ENCODE measurements at places on chromosomes 12 and 14.

DNA sequence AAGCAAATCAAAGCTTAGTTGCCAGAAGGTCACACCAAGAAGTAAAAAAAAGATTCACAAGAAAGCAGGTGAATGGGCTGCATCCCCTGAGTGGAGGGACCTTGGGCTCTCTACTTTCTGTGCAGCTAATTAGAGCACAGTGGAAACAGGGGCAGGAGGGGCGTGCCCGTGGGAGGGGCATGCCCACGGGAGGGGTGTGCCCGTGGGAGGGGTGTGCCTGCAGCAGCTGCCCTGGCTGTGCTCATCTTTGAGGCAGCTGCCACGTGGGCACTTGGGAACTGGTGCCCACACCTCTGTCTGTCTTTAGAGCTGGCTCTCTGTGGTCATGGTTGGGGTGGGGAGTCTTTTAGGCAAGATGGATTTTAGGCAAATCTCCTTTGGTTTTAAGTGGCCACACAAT is 60.0 kb downstream of the EML1 start:
- DNase-seq: no peak

DNA sequence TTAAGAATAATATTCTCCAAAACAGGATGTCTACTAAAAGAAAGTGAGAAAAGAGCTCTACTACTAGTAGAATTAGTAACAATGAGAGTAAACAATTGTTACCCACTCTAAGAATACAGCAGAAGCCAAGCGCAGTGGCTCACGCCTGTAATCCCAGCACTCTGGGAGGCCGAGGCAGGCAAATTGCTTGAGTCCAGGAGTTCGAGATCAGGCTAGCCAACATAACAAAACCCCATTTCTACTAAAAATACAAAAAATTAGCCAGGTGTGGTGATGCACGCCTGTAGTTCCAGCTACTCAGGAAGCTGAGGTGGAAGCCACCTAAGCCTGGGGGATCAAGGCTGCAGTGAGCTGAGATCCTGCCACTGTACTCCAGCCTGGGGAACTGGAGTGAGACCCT is 4.7 kb downstream of the DNAJC14 start:
- DNase-seq: no peak

DNA sequence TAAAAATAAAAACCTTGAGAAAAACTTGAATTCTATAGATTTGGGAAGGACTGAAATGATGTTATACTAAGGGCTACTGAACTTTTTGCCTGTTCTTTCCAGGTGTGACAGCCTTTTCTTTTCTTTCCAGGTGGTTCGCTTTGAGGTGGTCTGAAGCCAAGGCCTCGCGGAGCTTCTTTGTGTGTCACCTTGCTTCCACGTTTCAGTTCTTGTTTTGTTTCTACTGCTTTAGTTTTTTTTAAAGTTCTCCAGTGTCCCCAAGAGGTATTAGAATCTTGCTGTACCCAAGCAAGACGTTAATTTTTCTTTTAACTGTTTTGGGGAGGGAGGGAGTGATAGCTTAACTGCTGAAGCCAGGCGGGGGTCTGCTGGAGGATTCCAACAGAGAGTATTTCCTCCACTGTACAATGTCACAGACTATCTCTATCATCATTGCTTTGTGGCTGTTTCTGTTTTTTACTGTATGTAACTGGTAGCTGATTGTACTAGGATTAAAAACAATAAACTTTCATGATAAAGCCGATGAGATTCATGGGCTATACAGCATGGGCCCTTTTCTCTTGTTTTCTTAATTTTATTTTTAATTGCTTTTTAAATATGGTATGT is 40.2 kb downstream of the PROX2 start:
- DNase-seq: no peak

GRCh38 chr12:59452746-59453145 is 143.1 kb upstream of the SLC16A7 start:
- no peak for DNase-seq

DNA sequence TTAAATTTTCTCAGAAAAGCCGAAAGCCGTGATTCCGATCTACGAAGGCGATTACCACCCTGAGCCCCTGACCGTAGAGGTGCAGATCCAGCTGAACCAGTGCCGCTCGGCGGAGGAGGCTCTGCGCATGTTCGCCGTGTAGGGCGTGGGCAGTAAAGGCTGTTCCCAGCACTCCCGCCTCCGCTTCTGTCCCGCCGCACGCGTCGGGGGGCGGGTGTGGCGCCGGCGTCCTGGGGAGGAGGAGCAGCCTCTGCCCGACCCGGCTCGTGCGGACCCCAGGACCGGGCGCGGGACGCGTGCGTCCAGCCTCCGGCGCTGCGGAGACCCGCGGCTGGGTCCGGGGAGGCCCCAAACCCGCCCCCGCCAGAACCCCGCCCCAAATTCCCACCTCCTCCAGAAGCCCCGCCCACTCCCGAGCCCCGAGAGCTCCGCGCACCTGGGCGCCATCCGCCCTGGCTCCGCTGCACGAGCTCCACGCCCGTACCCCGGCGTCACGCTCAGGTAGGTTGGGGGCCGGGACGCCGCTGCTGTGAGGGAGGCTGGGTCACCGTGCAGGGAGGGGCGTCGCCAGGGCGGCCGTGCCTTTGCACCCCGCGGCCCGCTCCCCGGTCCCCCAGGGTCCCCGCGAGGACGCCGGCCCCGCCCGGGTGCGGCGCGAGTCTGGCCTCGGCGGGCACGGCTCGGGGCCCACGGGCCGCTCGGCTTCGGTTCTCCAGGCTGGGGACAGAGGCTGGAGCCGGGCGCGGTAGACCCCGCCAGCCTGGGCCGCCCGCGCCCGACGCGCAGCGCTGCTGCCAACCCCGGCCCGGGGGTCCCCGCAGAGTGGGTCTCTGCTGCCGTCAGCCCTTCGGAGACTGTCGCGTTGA is at the start of gene B3GNT4:
Gene B3GNT4, plus strand, starts transcription at position 409 of the 866 bp plus-strand sequence. CDS start 910 bp downstream, outside the sequence.
- peak; percentile 49 for DNase-seq

- DNase-seq: no peak
These were observed 31.3 kb downstream of the DERA start for GRCh38 chr12:15942475-15942874.

DNA sequence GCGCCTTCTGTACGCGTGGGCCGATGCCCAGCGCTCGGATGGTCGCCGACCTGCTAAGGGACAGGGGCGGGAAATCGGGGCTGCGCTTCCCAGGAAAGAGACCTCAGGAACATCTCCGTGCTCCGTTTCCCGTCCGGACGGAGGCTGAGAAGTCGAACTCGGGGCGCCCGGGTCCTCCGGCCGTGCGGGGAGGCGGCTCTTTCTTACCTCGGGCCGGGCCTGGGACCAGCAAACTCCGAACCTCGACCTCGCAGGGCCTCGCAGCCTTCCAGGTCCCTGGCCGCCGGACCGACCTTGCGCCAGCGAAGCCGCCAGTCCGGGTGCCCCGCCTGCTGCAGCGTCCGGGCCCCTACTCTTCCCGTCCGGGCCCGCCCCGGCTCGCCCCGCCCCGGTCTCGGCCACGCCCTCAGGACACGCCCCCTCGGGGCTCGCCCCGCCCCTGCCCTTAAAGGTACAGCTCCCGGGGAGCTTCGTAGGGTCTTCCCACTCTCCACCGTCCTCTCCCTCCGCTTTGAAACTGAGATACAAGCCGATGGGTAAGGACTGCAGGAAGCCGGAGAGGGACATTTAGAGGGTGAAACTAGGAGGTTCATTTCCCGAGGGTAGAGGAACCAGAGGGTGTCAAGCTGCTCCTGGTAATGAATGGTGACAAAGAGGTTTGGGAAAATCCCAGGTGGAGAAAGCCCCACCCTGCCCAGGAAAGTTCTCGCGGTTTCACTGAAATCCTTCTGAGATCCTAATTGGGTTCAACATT is at the start of gene SLC8B1:
Gene SLC8B1, minus strand, starts transcription at position 324 of the 754 bp plus-strand sequence. CDS start 2,231 bp downstream, outside the sequence.
- peak; percentile 25 for DNase-seq

- no peak for DNase-seq
These were observed 32.8 kb downstream of the SIX1 start for GRCh38 chr14:60616461-60616959.

- DNase-seq: no peak
These were observed 38.1 kb upstream of the LMNTD1 start for GRCh38 chr12:25591144-25591543.

GRCh38 chr14:91277546-91278382 is 33.3 kb upstream of the GPR68 start:
- no peak for DNase-seq

DNA sequence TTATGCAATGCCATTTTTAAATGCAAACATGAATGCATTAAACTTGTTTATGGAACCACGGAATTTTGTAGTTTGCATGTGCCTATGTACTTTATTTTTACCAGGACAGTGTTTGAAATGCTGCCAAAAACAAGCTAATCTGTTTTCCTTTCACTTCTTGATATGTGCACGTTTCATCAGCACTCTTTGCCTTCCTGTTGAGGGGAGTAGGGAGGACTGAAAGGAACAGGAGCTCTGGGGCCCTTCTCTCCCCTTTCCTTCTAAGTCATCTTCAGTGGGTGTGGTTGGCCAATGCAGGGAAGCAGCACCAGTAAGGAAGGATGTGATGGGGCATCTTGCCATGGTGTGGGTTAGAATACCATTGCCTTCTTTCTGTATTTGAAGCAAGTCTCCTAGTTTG is 12.1 kb upstream of the PPP4R4 start:
- DNase-seq: no peak

DNA sequence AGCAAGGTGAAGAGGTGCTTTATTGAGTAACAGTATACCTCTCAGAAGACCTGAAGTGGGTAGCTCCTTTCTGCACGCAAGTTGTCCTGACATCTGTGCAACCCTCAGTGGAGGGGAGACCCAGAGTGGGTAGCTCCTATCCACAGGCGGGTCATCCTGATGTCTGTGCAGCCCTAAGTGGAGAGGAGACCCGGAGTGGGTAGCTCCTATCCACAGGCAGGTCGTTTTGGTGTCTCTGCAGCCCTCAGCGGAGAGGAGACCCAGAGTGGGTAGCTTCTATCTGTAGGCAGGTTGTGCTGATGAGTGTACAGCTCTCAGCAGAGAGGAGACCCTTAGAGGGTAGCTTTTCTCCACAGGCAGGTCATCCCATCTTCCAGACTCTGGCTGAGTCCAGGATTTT is 45.1 kb upstream of the PRPF39 start:
- no peak for DNase-seq

DNA sequence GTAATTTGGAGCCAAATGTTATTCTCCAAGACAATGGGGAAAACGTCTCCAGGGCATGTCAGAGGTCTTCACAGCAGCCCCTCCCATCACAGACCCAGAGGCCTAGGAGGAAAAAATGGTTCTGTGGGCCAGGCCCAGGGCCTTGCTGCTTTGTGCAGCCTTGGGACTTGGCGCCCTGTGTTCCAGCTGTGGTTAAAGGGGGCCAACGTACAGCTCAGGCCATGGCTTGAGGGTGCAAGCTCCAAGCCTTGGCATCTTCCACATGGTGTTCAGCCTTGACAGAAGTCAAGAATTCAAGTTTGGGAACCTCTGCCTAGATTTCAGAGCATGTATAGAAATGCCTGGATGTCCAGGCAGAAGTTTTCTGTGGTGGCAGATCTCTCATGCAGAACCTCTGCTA is 3.2 kb upstream of the CRY1 start:
- no peak for DNase-seq

GRCh38 chr12:50246873-50247612 is 36.3 kb downstream of the LIMA1 start:
- DNase-seq: no peak

DNA sequence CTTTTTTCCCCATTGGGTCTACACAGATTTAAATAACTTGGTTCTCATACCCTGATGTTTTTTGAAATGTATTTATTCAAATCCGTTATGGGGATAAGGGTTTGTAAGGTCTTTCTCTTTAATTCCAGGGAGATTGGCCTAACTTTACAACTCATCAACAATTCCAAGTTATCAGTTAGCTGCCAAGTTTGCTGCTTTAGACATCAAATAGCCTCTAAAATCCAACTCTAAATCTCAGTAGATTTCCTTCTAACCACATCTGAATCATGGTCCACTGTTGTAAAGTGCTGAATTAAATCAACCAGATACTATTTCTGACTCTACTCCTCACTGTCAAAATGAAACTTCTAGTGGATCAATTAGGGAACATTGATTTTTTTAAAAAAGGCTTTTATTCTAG is 364.1 kb upstream of the E2F7 start:
- DNase-seq: no peak

DNA sequence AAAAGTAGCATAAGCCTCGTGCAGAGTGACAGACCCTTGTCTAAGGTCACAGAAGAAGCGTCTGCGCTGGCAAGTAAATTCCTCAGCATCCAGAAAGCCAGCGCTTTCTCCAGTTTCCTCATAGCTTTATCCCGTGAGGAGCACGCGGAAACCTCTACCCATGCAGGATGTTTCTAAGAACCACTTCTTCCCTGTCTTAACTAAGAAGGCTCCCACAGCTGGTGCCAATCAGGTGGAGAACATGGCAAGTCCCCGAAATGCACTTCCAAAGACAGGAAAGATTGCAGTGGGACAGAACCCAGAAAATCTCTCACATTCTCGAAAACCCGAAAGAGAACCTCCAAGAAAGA is 968 bp upstream of the ARID4A start:
- DNase-seq: peak; percentile 63

- DNase-seq: peak; percentile 38
These were observed 10.9 kb downstream of the ZNF664 start for GRCh38 chr12:123983822-123984485.

- DNase-seq: no peak
These were observed 1156.3 kb upstream of the SEL1L start for GRCh38 chr14:82689948-82690347.

- DNase-seq: peak; percentile 12
These were observed 279.3 kb upstream of the DDHD1 start for GRCh38 chr14:53432378-53432802.

DNA sequence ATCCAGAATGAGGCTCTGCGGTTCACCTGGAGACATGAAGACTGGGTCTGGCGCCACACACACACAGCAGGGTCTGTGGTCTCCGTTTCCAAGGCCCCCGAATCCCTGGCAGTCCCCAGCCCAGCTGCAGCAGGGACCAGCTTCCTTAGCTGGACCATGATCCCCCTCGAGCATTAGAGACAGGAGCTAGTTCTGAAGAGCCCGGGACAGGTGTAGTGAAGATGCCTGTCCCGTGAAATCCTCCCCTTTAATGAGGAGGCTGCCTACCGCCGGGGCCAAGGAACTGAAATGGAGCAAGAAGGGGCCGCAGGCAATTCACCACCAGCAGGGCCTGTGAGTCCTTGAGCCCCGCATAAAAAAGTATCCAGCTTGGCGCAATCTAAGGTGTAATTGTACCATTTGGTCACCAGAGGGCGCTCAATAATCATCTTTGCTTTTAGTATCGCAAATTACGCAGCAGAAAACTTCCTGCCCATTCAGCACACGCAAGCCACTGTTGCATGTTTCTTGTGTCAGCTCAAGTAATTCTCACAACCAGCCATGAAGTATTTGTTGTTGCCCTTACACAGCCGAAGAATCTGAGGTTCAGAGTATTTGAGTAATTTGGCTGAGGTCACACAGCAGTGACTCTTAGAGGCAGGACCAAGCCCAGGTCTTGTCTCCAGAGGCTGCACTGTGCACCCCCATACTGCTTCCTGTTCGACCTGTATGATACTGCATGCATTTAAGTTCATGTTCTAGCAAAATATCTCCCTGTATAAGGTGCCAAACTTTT is 54.3 kb upstream of the PPP2R5C start:
- DNase-seq: peak; percentile 67

DNA sequence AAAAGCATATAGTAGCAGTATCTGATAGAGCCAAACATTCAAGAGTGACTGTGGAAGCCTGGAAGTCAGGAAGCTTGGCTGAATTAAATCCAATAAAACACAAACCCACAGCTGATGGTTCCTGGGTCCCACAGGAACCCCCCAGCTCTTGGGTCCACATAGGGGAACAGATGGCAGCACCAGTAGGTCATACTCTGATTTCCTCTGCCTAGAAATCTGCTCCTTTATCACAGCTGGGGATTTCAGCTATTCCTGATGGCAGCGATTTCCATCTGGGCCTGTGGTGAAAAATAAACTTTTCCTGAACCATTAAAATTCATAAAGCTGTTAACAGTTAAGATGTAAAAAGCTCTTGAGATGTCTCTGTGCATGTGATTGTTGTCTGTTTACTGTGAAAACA is 202.0 kb upstream of the FRMD6 start:
- no peak for DNase-seq
